Breast epithelium (tissue), 4 donors: ENCODE measurements at places on chromosomes 1 and 21. TPM values are rescaled to one million over a fixed set of nuclear protein-coding genes. Genes with fewer than 3 reads are reported as not detected.

Gene SMIM11
- 8.2 TPM for total RNA-seq

Gene PLPPR5
- total RNA-seq = not detected

DNA sequence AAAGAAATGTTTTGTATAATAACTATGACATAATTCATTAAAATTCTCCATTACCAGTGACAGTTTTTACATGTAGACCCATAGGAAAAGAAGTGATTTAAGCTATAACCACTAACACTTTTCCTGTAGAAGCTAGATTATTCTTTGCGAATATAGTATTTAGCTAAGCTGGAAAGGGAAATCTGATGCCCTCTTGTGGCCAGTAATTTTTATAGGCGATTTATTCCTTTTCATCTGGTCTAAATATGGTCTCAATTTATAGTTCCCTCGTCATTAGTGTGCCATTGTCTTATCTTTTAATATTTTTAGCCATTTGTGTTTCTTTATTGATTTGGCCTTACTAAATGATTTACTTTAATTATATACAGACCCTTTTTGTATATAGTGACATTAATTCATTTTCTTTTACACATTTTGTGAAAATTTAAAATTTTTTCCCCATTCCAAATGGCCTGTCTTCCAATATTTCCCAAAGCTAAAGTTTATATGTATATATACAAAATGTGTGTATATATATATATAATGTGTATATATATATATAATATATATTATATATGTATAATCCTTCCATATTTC is 26.7 kb downstream of the BTG3 start:
- DNase-seq = no peak
- no peaks in the 10 kb centered on the region for H3K36me3 ChIP-seq
- H3K4me1 ChIP-seq = no peaks in the 10 kb centered on the region
- H3K27ac ChIP-seq = no peak overlapping the region
- H3K27me3 ChIP-seq = no peaks in the 10 kb centered on the region

DNA sequence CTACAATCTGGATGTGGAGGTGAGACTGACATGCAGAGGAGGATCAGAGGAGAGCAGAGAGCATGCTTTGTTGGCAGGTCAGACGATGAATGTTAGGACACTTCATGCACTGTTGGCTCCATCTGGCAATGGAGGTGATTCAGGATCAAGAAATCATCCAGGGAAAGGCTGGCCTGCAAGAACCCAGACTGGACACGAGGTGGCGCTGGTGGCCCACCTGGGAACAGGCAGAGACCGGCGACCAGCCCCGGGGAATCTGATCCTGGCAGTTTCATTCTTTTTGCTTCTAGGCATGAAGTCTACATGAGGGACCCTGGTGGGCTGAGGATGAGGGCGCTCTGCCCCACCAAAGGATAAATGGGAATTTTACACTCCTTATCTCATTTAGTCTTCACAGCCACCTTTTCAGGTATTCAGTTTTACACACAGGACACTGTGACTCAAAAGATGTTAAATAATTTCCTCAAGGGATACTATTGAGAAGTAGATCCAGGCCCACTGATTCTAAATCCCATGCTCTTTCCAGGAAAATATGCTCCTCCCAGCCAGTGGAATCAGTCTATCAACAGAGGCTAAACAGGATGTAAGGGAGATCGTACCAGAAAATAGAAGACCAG is 26.2 kb upstream of the SCMH1 start:
- H3K27ac ChIP-seq = no peak overlapping the region
- peak; percentile 59 for DNase-seq
- no peaks in the 10 kb centered on the region for H3K36me3 ChIP-seq
- no peaks in the 10 kb centered on the region for H3K27me3 ChIP-seq
- no peaks in the 10 kb centered on the region for H3K4me1 ChIP-seq
- H3K4me3 ChIP-seq = no peak overlapping the region

- no peak overlapping the region for H3K4me3 ChIP-seq
- peak overlapping the region; percentile 86 for H3K27ac ChIP-seq
- no peaks in the 10 kb centered on the region for H3K27me3 ChIP-seq
- H3K4me1 ChIP-seq = peaks cover 19% of the 10 kb centered on the region
These were observed 7.0 kb upstream of the P3R3URF start for GRCh38 chr1:46183079-46183847.

Gene RCOR3
- total RNA-seq = 62.6 TPM

Gene HTR1D
- not detected for total RNA-seq

- no peak overlapping the region for H3K27ac ChIP-seq
- H3K4me1 ChIP-seq = no peaks in the 10 kb centered on the region
- no peak for DNase-seq
- no peak overlapping the region for H3K4me3 ChIP-seq
- no peaks in the 10 kb centered on the region for H3K27me3 ChIP-seq
- H3K36me3 ChIP-seq = no peaks in the 10 kb centered on the region
These were observed 84.9 kb downstream of the KIF14 start for GRCh38 chr1:200535605-200536004.

- H3K36me3 ChIP-seq = no peaks in the 10 kb centered on the region
- H3K4me3 ChIP-seq = peak overlapping the region; percentile 56
These were observed 55.4 kb downstream of the STUM start for GRCh38 chr1:226603858-226604559.

Gene LORICRIN
- not detected for total RNA-seq

Gene UCK2
- total RNA-seq = 51.1 TPM

Gene CFHR4
- total RNA-seq = not detected

DNA sequence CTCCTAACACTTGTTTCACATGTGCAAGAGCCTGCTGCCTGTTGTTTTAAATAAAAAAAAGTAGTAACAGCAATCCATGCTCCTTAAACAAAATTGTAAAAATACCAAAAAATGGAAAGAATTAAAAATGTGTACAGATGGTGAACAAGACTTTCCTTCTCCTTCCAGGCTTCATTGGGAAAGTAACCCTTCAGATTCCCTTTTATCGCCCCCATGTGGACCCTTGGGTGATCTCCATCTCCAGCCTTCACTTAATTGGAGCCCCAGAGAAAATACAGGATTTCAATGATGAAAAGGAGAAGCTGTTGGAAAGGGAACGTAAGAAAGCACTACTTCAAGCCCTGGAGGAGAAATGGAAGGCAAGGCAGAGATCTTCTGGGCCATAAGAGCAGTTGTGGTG is 14.2 kb downstream of the VPS13D start:
- no peak for DNase-seq
- peaks cover 5% of the 10 kb centered on the region for H3K36me3 ChIP-seq
- no peak overlapping the region for H3K4me3 ChIP-seq
- no peaks in the 10 kb centered on the region for H3K27me3 ChIP-seq
- H3K27ac ChIP-seq = peak overlapping the region; percentile 73
- no peaks in the 10 kb centered on the region for H3K4me1 ChIP-seq

- no peak for DNase-seq
- H3K36me3 ChIP-seq = no peaks in the 10 kb centered on the region
- H3K4me1 ChIP-seq = no peaks in the 10 kb centered on the region
- H3K4me3 ChIP-seq = no peak overlapping the region
These were observed 23.9 kb downstream of the RNF2 start for GRCh38 chr1:185069202-185069772.

Gene AADACL4
- total RNA-seq = not detected

- peak overlapping the region; percentile 20 for H3K27ac ChIP-seq
- peak overlapping the region; percentile 20 for H3K4me3 ChIP-seq
- H3K27me3 ChIP-seq = peaks cover 22% of the 10 kb centered on the region
- DNase-seq = no peak
These were observed 37.0 kb upstream of the KCNA10 start for GRCh38 chr1:110555807-110556470.

Gene ADORA3
- 13.8 TPM for total RNA-seq

GRCh38 chr21:31092832-31093625 is 54.8 kb upstream of the KRTAP19-8 start:
- no peaks in the 10 kb centered on the region for H3K36me3 ChIP-seq
- no peak for DNase-seq
- H3K27me3 ChIP-seq = no peaks in the 10 kb centered on the region
- H3K27ac ChIP-seq = no peak overlapping the region
- H3K4me1 ChIP-seq = no peaks in the 10 kb centered on the region
